ENCODE measurements at places on chromosomes 2 and 18.

DNA sequence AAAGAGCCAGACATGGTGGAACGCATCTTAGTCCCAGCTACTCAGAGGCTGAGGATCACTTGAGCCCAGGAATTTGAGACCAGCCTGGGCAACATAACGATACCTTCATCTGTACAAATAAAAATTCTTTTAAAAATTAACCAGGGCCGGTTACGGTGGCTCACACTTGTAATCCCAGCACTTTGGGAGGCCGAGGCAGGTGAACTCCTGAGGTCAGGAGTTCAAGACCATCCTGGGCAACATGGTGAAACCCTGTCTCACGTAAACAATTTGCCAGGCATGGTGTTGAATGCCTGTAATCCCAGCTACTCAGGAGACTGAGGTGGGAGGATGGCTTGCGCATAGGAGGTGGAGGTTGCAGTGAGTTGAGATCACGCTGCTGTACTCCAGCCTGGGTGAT, 25.8 kb upstream of the KCNG3 start:
- no peak for DNase-seq

- DNase-seq: no peak
These were observed 145.1 kb downstream of the ASB1 start for GRCh38 chr2:238571661-238572372.

DNA sequence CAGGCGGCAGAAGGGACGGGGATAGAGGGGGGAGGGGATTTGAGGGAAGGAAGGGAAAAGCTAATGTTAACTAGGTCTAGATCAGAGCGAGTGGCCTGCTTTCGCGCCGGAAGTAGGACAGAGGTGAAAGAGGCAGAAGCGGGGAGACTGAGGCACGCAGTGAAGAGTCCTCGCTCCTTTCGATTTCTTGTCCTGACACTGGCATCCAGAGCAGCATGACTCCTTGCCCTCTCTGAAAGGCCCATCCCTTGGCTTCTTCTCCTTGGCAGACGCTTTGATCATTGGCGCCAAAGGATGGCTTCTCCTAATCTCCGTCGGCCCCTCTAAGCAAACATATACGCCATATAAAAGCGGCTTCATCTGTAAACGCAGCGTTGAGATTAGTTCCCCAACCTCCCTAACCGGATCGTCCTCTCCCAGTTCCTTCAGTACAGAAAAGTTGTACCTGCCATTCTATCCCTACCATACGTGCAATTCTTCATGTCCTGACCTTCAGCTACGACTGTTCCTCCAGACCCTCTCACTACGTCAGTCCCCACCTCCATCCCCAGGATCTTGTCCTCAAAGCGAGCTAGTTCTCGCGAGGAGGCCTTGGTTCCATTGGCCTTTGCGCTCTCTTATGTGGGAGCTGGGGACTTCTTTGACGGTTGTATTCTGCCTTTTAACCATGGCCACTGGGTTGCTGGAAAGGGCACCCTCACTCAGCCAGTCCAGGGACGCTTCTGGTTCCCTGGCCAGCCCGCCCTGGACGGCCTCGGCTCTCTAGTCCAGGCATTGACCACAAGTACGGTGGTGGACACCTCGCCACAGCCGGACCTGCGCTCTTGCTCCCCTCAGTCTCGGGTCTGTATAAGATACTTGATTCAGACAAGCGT, 857 bp upstream of the NEUROD1 start:
- no peak for DNase-seq

DNA sequence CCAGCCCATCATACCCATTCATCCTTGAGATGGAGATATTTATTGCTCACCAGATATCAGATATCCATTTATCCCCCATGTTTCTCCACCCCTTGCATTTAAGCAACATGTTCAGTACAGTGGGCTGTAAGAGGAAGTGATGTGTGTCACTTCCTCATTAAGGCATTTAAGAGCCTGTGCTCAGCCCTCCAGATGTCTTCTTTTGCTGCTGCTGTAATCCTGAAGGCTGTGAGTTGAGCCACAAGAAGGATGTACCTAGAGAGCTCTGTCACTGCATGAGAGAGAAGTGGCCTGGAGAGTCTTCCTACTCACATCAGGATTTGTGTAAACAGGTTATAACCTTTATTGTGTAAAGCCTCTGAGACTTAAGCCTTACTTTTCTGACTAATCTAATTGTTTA, 151.8 kb upstream of the UNC80 start:
- no peak for DNase-seq

DNA sequence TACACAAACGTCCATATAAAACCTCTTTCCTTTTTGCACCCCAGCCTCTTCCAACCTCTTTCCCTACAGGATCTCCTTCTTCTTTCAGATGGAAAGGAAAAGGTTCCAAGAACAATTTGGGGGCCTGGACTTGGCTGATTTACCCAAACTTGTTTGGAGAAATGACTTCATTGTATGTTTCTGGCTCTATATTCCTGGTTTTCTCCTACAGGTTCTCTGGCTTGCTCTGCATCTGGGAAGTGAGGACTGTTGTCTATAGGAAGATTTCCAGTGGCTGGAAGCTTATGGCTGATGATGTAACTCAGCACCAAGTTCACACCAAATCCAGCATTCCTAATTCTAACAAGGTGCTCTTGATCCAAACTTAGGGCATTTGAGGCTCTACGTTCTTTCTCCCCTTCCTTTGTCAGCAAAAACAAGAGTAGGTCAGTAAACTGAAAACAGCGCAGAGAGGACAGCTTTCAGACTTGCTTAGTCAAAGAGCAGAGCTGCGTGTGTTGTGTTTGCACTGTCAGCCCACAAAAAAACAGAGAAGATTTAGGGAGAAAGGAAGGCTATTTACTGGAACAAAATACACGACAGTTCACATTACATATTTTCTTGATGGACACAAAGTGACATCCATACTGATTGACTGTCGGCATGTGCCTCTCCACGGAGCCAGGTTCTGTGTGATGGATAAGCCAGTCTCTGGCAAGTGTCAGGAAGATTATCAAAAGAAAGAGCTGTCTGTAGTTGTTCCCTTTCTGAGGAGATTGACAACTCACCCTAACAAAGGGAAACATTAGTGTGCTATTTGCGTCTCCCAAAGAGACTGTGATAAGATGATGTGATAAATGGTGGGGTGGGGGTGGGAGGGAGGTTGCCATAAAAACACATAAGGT, 39.7 kb downstream of the CDCA7 start:
- no peak for DNase-seq

DNA sequence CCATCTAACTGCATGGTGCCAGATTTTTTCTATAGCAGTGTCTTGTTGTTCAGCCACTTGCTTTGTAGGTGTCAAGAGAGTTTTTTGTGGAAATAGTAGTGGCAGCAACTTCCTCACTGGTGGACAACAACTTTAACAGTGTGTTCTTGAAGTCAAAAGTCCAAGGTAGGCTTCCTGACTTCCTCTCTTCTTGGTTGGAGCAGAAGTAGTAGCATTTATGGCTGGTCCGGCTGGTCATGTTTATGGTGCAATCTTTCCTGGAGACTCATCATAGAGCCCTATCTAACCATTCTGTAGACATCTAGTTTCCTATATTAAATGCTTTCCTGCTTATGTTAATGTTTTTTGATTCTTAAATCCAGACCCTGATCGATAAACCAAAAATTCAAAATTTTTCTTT, 11.7 kb downstream of the GPR75 start:
- no peak for DNase-seq

- no peak for DNase-seq
These were observed 166.9 kb downstream of the MYO3B start for GRCh38 chr2:170344663-170345346.

All from CD4-positive, alpha-beta T cell treated with Interleukin-6 at 100 ng/mL for 8 hours (primary cell).